GM23248 (cell line): ENCODE measurements at places on chromosomes 1 and 21. TPM values are rescaled to one million over a fixed set of nuclear protein-coding genes. Genes with fewer than 3 reads are reported as not detected.
A peak's percentile ranks its signal among the peaks of the same experiment; 100 is the strongest.

Gene CD1D
- total RNA-seq, result not detected in 2 replicates

DNA sequence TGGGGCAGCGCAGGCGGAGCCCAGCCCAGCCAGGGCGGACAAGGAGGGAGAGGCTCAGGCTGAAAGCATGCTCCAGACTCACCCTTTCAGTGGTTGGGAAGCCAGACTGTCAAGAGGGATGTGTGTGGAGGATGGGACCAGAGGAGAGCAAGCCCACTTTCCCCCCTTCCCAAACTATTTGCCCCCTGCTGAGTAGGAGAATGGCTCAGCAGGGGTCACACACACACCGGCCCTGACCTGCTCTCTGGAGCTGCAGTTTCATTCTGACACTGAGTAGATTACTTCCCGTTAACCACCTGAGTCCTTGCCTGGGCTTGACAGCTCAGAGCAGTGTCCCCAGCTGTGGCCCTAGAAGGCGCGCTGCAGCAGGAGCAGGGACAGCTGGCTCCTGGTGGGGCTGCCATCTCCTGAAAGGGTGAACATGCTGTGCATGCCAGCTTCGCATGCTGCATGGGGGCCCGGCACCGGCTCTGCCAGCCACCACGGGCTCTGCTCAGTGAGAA is 51.6 kb upstream of the CNTN2 start:
- H3K27ac ChIP-seq, result no peak overlapping the region
- no peak overlapping the region for H3K4me3 ChIP-seq
- no peaks in the 10 kb centered on the region for H3K27me3 ChIP-seq
- H3K36me3 ChIP-seq, result peaks cover 14% of the 10 kb centered on the region; the same call in 1 of the 2 replicates
- H3K4me1 ChIP-seq, result peaks cover 7% of the 10 kb centered on the region

GRCh38 chr21:29499734-29500343 is 201.1 kb downstream of the BACH1 start:
- H3K27ac ChIP-seq, result no peak overlapping the region
- H3K36me3 ChIP-seq, result no peaks in the 10 kb centered on the region
- H3K27me3 ChIP-seq, result no peaks in the 10 kb centered on the region
- DNase-seq, result peak; percentile 55
- H3K4me3 ChIP-seq, result no peak overlapping the region

DNA sequence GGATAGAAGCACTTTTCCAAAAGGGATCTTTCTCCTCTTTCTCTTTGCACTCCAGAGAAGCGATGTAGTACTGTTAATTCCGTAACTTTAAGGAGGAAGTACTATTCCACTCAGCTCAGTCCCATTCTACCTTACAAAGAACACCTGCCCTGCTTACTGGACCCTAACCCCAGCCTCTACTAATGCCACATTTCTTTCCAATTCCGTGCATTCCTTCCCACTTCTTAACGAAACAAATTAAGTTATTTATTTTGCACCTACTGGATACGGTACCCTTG is 511 bp downstream of the NDC1 start:
- no peaks in the 10 kb centered on the region for H3K27me3 ChIP-seq
- peak overlapping the region; percentile 98 for H3K4me3 ChIP-seq
- peak; percentile 36 for DNase-seq
- peak overlapping the region; percentile 81 for H3K27ac ChIP-seq
- no peaks in the 10 kb centered on the region for H3K36me3 ChIP-seq
